Stimulated activated CD4-positive, alpha-beta T cell treated with anti-CD3 and anti-CD28 coated beads, Interleukin-15, amount 100 ng/mL, for 1 hour (primary cell): ENCODE measurements at places on chromosomes 2 and 18.

DNA sequence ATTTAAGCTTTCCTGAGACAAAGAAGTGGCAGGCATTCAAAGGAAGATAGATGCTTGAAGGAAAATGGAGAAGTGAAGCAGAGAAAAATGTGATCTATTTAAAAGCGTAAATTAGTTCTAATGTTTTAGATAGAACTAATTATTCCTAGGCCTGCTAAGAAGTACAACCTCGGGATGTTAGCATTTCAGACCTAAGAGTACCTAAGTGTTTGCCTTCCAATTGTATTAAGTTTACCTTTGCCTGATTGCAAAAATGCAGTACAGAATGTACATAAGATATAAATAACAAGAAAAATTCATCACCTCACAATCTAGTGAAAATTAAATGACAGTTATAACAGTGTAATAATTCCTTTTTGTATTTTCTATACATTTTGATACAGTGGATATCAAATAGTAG lies 71.1 kb upstream of the HNMT start:
- DNase-seq = no peak

GRCh38 chr2:216075510-216076485 lies 5.8 kb downstream of the PECR start:
- no peak for DNase-seq

DNA sequence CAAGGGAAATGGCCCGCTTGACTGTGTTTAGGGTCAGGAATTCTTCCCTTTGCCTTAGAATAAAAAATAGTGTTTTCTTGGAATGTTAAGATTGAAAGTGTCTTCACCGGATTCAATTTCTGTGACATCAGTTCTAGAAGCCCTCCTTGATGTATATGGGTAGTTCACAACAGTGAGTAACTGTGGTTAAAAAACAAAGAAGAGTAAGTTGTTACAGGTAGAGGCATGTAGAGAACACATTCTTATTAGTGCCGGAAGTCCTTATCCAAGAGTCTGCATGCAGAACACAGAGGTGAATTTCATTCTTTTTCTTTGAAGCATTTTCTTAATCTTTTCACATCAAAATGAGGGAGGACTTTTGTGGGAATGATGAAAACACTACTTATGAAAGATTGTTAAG lies 105.5 kb downstream of the FMNL2 start:
- no peak for DNase-seq

DNA sequence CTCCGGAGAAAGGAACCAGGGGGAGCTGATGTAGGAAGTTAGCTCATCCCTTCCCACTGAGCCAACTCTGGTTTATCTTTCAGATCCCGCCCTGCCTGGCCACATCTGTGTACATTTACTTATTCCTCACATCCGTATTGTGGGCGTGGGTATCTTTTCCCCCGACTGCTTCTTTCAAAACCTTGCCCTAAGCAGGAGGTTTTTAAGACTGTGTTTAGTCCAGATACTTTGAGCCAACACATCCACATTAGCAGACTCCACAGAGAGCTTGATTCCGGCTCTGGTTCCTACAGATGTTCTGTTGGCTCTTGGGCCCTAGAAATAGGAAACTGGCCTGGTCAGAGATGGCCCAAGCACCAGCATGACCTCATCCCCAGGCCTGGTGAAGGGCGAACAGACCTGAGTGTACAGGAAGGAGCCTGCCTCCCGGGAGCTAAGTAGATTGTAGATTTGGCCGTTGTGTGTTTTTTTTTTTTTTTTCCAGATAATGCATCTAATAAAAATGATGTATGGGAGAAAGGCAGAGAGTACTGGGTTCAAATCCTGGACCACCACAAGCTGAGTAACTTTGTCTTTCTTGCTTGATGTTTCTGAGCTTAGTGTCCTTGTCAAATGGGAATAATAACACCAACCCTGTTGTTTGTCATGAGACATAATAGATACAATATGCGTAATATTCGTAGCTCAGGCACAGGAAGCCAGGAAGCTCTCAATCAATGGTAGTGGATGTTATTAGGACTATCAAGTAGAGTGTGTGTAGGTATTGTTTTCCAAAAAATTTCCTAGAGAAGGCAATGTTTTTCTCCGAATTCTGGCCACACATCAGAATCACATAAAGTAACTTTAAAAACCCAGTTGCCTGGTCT lies 92.3 kb downstream of the PRKCE start:
- no peak for DNase-seq

- no peak for DNase-seq
These were observed 49.9 kb upstream of the CXCR4 start for GRCh38 chr2:136167721-136168475.

- no peak for DNase-seq
These were observed 506.9 kb downstream of the SATB2 start for GRCh38 chr2:198950803-198951202.

DNA sequence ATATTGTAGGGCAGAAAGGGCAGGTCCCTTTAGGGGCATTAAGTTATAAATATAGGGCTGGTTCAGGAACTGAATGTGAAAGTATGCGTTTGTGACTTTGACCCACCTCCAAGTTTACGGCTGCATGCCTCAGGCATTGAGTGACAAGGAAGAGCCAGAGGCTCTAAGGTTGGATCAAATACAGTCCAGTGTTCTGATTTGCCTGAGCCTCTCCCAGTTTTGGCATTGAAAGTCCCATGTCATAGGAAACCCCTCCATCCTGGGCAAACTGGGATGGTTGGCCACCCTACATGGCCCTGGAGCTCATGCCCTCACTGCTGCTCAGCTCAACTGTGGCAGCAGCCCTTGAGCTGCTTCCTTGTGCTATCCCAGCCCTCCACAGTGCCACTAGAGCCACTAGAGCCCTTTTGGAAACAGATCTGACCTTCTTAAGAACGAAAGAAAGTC lies 29.9 kb downstream of the HK2 start:
- DNase-seq = no peak

- no peak for DNase-seq
These were observed 270.9 kb downstream of the TWIST2 start for GRCh38 chr2:239118675-239119211.

DNA sequence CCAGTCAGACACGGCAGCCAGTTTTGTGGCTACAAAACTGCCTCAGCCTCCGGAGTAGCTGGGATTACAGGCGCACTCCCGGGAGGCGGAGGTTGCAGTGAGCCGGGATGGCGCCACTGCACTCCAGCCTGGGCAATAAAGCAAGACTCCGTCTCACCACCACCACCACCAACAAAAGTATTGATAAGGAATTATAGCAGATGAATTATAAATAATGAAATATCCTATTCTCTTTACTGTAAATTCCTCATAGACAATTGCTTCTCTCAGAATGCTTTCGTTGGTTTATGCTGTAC lies 1.4 kb upstream of the FAM161A start:
- no peak for DNase-seq

DNA sequence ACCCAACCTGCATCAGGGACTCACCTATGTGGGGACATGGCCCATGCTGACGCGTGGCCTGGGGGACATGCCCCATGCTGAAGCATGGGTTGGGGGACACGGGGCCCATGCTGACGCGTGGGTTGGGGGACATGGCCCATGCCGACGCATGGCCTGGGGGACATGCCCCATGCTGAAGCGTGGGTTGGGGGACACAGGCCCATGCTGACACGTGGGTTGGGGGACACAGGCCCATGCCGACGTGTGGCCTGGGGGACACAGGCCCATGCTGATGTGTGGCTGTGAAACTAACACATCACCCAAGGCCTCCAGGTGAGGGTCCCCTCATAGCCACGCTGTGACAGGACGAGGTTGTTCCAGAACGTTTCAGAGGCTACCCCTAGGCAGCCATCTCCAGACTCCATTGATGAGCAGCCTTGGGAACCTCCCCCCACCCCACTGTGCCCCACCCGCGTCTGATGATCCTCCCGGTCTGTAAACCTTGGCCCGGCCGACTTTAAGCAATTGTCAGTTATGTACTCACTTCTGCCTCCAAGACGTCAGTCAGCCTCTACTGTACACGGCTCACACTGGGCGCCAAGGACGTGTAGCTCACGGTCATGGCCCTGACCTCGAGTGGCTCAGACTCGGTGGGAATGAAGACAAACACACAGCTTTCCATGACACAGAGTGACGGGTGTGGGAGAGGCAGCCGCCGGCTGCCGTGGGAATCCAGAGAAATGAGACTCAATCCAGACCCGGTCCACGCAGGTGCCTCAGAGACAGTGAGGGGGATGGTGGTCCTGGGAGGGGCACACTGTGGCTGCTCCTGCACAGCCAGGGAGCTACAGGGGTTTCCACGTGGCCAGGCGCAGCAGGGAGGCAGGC lies 50.2 kb upstream of the SLC66A3 start:
- no peak for DNase-seq

GRCh38 chr2:159564081-159564480 lies 52.3 kb downstream of the BAZ2B start:
- no peak for DNase-seq

DNA sequence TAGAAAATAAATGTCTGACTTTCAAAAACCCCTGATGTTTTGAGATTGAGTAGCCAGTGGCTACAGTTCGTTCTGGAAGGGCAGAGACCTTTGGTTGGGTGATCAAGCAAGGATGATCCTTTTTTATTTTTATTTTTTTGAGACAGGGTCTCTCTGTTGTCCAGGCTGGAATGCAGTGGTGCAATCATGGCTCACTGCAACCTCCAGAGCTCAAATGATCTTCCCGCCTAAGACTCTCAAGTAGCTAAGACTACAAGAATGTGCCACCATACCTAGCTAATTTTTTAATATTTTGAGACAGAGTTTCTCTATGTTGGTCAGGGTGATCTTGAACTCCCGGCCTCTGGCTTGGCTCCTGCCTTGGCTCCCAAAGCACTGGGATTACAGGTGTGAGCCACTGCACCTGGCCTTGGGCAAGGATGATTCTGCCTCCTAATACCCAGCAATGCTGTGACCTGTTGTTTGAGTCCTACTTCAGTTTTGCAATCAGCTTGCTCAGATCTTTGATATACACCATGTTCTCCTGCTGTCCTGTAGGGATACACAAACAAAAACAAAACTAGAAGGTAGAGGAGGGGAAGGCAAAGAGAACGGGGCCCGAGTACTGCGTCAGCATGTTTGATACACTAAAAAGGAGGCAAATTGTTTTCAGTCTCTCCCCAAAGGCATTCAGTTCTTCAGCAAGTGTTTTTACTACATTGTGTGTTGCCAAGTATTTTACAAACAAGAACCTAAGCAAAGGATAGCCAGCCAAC lies 59.2 kb upstream of the LYPD6B start:
- no peak for DNase-seq

DNA sequence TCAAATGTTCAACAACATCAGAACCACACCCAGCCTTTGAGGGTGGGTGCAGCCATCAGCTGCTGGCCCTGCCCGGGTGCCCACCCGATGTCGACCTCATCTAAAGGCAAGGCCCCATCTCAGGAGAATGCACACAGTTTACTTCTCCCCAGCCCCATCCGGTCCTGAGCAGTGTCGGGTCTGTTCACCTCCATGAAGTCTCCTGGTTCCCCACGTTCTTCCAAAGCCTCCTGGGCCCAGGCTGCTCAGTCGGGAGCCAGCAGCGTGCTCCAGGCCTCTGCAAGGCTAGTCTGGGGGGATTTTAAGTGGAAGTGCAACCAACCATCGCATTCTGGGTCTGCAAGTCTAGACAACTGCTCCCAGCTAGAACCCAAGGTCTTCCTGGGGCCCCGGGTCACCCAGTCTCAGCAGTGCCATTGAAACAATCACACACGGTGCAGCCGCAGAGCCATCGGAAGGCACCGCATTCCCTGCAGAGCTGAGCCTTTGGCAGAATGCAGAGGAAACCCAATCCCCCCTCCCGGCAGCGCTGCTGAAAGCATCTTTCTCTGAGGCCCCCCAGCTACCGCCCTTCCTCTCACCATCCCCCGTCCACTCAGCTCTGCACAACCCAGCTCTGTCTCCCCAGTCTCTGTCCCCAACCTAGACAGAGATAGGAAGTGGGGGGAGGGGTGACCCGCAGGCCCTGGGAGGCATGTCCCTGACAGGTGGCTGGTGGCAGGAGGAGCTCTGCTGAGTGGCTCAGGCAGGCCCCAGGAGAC lies 8.5 kb downstream of the ESPNL start:
- no peak for DNase-seq

DNA sequence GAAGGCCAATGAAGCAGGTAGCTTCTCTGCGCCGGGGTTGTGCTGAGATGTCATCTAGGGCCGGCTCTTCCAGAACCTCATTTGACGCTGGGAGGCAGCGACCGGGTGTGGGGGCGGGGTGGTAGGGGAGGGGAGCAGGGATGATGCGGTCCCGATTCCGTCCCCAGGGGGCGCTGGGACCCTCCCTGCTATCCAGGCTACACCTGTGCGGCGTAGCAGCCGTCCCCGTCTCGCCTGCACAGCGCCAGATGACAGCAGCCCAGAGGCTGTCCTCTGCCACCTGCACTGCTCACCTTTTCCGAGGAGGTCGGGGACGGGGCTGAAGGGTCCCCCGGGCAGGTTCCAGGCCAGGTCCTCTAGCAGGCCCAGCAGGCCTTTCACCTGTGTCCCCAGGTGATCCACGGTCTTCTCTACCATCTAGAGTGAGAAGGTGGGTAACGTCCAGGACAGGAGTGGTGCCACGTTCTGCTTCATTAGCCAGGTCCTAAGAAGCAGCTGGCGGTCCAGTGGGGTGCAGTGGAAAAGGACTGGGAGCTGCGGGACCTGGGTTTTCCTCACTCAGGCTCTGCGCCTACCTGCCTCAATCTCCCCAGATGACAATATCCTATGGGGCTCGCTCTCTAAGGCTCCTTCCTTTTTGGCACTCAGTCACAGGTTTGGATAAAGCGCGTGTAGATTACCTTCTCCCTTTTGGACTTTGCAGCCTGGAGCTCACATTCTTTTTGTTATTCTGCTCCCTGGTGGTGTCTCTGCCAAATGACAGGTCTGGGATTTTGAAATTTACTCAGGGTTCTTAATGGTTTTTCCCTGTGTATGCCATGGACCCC lies 56.0 kb upstream of the RAB6C start:
- DNase-seq = no peak

DNA sequence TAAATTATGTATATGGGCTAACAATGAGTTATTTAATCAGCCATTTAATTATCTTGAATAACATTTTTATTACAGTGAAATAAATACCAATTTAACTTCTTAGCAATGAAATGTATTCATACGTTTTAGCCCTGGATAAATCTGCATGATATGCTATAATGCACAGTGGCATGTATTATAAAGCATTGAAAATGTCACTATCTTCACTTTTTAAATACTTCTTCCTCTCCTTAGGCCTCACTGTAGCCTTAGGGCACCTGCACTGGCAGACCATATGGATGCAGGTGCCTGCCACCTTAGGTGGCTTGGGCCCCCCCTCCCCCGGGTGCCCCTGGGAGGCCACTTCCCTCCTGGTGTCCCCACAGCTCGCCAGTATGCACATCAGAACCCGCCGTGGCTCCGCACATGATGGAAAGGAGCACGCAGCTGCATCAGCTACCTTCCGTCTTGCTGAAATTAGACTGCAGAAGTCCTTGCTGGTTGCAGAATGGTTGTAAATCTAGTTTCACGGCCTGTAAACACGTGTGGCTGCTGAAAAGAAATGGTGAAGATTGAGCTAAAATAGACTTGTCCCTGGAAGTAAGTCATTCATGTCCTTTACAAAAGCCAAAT lies 56.7 kb downstream of the ADI1 start:
- no peak for DNase-seq

- no peak for DNase-seq
These were observed 251.6 kb upstream of the NCKAP5 start for GRCh38 chr2:133819906-133820305.

- no peak for DNase-seq
These were observed 30.8 kb upstream of the CCL20 start for GRCh38 chr2:227782804-227783203.

- no peak for DNase-seq
These were observed 34.2 kb downstream of the SMAD4 start for GRCh38 chr18:51064256-51064655.
